Fibroblast of lung (primary cell): ENCODE measurements at places on chromosomes 16 and 17. TPM values are rescaled to one million over a fixed set of nuclear protein-coding genes. Genes with fewer than 3 reads are reported as not detected.

DNA sequence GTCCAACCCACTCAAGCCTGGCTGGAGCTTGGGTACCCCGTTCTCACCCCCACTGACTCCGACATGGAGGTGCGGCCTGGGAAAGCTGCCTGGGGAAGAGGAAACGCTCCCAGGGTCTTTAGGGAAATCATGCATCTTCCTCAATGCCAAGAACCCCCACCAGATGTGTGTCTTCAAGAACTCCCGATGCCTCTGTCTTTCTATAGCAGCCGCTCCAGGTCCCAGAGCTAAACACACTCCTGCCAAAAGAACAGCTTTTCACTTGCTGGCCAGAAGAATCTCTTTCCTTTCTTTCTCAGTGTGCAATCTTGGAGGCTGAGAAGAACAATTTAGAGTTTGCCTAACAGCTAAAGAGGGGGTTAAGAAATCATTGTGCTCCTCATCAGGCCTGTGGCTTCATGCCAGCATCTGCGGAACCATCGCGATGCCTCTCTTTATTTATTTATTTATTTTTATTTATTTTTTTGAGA lies 41.1 kb upstream of the MTSS2 start:
- no peak for DNase-seq
- peaks cover 17% of the 10 kb centered on the region for H3K4me1 ChIP-seq
- no peak overlapping the region for H3K4me3 ChIP-seq
- peak overlapping the region; percentile 41 for H3K27ac ChIP-seq
- H3K36me3 ChIP-seq = peaks cover 5% of the 10 kb centered on the region

USP43 gene
- total RNA-seq = under 0.01 TPM in 2 replicates

MYH13 gene
- total RNA-seq = not detected in 2 replicates

CCL17 gene
- total RNA-seq = not detected in 2 replicates

NPW gene
- total RNA-seq = 0.26 and 0.99 TPM in 2 replicates

CBLN1 gene
- total RNA-seq = not detected in 2 replicates

HSD17B1 gene
- 2.1 and 2.6 TPM in 2 replicates for total RNA-seq

DNA sequence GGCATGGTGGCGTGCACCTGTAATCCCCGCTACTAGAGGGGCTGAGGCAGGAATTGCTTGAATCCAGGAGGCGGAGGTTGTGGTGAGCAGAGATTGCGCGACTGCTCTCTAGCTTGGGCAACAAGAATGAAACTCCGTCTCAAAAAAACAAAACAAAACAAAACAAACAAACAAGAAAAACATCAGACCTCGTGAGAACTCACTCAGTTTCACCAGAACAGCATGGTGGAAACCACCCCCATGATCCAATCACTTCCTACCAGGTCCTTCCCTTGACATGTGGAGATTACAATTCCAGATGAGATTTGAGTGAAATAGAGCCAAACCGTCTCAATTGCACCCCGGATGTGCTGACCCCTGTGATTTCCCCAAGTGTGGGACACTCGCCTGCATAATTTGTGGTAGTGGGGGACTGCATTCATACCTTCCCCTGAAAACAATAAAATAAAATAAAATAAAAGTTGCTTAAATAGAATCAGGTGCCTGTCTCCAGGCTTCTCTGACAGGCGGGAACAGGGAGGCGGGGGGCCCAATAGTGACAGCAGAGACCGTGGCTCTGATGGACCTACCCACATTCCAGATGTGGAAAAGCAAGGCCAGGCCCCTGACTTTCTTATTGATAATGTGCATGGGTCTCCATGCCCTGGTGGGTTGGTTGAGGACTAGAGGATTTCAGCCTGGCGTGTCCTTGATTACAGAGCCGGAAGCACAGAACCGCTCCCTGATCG lies 13.1 kb downstream of the ZSCAN10 start:
- no peak overlapping the region for H3K4me3 ChIP-seq
- H3K27me3 ChIP-seq = no peaks in the 10 kb centered on the region
- H3K36me3 ChIP-seq = no peaks in the 10 kb centered on the region
- no peak for DNase-seq
- H3K4me1 ChIP-seq = no peaks in the 10 kb centered on the region

ZNF469 gene
- 1.3 and 1.5 TPM in 2 replicates for total RNA-seq

TBX6 gene
- 0.26 and 0.33 TPM in 2 replicates for total RNA-seq

DNA sequence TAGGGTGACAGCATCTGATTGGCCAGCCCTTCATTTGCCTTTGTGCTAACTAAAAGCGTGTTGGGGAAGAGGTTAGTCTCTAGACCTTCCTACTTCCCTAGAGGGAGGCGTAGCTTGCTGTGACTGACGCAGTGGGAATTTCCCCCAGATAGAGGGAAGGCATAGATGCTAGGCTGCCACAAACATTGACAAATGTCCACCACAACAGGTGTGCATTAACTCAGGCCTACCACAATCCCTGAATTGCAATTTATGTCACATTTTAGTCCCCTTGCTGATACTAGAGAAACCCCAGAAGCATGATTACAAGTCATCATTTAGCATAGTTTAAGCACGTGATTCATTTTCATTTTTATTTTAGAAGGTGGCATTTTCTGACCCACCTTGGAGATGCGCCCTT lies 76.3 kb upstream of the WSB1 start:
- no peak overlapping the region for H3K4me3 ChIP-seq
- DNase-seq = no peak
- no peaks in the 10 kb centered on the region for H3K27me3 ChIP-seq
- no peaks in the 10 kb centered on the region for H3K4me1 ChIP-seq
- H3K27ac ChIP-seq = no peak overlapping the region

GRCh38 chr17:27797390-27798091 lies 2.8 kb downstream of the NOS2 start:
- no peak for DNase-seq
- H3K36me3 ChIP-seq = no peaks in the 10 kb centered on the region
- no peaks in the 10 kb centered on the region for H3K4me1 ChIP-seq
- no peak overlapping the region for H3K27ac ChIP-seq

DNA sequence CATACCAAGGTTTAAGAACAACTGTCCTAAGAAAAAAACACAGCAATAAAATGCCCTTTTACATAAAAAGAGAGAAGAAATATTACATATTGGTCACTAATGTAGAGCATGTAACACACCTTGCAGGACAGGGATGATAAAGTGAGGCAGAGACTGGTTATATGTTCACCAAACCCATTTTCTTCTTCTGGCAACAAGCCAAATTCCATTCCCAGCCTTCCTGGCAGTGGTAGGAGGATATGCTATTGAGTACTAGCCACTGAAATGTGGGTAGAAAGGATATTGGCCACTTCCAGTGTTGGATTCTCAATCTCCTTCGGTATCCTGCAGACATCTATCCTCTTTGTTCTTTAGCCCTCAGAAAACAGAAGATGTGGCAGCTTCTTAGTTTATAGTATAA lies 105.2 kb upstream of the SHISA6 start:
- no peak overlapping the region for H3K27ac ChIP-seq
- no peak for DNase-seq
- H3K36me3 ChIP-seq = no peaks in the 10 kb centered on the region

SNX11 gene
- 9.0 and 12.6 TPM in 2 replicates for total RNA-seq

- DNase-seq = no peak
- no peak overlapping the region for H3K4me3 ChIP-seq
- no peaks in the 10 kb centered on the region for H3K27me3 ChIP-seq
- no peak overlapping the region for H3K27ac ChIP-seq
These were observed 39.7 kb downstream of the KCNJ2 start for GRCh38 chr17:70208825-70209555.

CCDC78 gene
- 1.0 and 1.8 TPM in 2 replicates for total RNA-seq

GRCh38 chr16:51508490-51509212 lies 357.6 kb upstream of the SALL1 start:
- no peaks in the 10 kb centered on the region for H3K36me3 ChIP-seq
- no peak overlapping the region for H3K4me3 ChIP-seq
- no peak overlapping the region for H3K27ac ChIP-seq
- H3K4me1 ChIP-seq = no peaks in the 10 kb centered on the region
- peak; percentile 86 for DNase-seq

- no peak overlapping the region for H3K27ac ChIP-seq
- H3K27me3 ChIP-seq = no peaks in the 10 kb centered on the region
- H3K4me3 ChIP-seq = no peak overlapping the region
- no peaks in the 10 kb centered on the region for H3K36me3 ChIP-seq
These were observed 1023.4 kb upstream of the CDH8 start for GRCh38 chr16:63059676-63060075.

DNA sequence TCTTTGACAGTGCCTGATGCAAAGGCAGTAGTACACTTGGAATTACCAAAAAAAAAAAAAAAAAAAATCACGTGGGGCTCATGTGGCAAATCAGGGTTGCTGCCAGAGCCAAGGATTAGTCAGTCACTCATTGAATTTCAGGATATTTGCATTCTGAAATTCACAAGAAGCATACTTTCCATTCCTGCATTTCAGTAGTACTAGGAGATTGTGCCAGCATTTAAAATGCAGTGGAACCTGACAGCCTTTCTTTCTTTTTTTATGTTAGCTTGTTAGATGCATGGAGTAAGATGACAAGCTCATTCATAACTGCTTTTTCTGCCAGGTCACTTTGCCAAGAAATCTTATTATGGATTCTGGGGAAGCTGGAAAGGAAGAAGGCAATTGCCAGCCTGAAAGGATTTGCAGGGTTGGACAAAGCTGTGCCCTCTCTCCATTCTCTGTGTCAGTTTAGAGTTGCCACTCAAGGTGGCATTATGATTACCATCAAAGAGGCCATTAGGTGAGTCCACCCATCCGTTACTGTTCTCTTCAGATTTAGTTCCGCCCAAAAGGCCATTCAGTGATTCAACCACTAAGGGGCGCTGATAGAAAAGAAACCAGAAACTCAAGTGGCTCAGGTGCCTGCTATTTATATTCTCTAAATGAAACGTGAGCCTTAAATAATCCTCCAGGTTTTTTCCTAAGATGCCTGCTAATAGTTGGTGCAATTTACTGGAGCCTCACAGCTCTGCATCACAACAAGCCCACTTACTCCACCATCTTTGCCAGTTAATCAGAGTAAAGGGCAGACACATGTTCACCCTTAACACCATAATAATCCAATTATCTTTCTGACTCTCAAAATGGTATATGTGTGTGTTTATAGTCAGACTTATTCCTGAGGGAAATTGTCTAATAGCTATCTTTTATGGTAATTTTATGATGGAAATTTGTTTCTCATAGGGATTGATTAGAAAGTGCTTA lies 59.0 kb downstream of the TANGO6 start:
- DNase-seq = peak; percentile 67
- H3K27ac ChIP-seq = no peak overlapping the region
- H3K36me3 ChIP-seq = peaks cover 1% of the 10 kb centered on the region
- H3K4me1 ChIP-seq = no peaks in the 10 kb centered on the region
- no peaks in the 10 kb centered on the region for H3K27me3 ChIP-seq

C17orf113 gene
- total RNA-seq = 0.26 and 0.66 TPM in 2 replicates

DNA sequence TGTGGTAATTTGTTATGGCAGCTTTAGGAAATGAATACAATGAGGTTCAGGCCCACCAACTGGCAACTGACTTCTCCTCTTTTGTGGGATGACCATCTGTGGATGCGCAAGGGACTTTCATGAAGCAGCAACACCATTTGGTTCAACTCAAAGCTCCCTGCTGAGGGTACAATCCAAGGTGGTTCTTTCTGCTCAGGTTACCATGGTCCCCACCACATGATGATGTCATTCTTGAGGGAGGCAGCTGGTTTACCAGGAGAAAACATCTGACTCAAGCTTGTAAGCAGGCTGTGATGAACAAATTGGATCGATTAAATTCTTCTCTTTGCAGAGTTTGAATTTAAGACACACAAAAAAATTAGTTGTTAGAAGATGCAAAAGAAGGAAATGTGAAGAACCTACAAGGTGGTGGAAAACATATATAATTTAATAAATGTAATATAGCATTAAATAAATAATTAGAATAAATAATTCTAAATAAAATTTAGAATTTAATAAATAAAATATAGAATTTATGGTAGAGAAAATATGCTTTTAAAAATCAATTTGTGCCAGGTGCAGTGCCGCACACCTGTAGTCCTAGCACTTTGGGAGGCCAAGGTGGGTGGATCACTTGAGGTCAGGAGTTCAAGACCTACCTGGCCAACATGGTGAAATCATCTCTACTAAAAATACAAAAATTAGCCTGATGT lies 67.6 kb upstream of the ANKFN1 start:
- H3K4me3 ChIP-seq = no peak overlapping the region
- H3K27ac ChIP-seq = no peak overlapping the region
- no peak for DNase-seq
- no peaks in the 10 kb centered on the region for H3K4me1 ChIP-seq

DNA sequence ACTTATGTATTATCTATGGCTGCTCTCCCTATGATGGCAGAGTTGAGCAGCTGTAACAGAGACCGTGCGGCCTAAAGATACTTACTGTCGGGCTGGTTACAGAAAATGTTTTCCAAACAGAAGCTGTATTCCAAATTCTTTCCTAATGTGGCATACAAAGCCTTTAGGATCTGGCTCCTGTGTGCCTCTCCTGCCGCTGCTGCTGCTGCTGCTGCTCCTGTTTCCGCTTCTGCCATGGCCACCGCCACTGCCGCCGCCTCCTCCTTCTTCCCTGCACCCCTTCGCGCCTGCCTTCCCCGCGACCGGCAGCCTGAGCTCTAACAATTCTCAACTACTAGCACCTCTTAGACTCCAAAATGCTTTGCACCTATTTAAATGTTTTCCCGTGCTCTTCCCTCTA lies 263.9 kb upstream of the TBX2 start:
- H3K27me3 ChIP-seq = no peaks in the 10 kb centered on the region
- DNase-seq = no peak
- no peaks in the 10 kb centered on the region for H3K36me3 ChIP-seq
- H3K27ac ChIP-seq = peak overlapping the region; percentile 81
- H3K4me1 ChIP-seq = peaks cover 31% of the 10 kb centered on the region
